ENCODE measurements at places on chromosomes 3 and 15. TPM values are rescaled to one million over a fixed set of nuclear protein-coding genes. Genes with fewer than 3 reads are reported as not detected.

Gene LRRC31
- total RNA-seq, result not detected

Gene DAZL
- total RNA-seq, result not detected

Gene CD86
- 2.2 TPM for total RNA-seq

Gene AADAC
- 83.7 TPM for total RNA-seq

Gene CADPS
- 16.1 TPM for total RNA-seq

Gene GOLGA8G
- total RNA-seq, result not detected

Gene APOD
- 73.7 TPM for total RNA-seq

Gene PKM
- total RNA-seq, result 98.6 TPM

Gene DUOX2
- 0.46 TPM for total RNA-seq

Gene CCDC39
- total RNA-seq, result not detected

Gene PLA2G4E
- total RNA-seq, result not detected

Gene ACP3
- total RNA-seq, result 4.5 TPM

Gene MEX3B
- 0.14 TPM for total RNA-seq

Gene PLA2G4D
- total RNA-seq, result not detected

Gene RASL12
- 0.28 TPM for total RNA-seq

Gene NPAP1
- 0.21 TPM for total RNA-seq

Gene EID1
- 27.2 TPM for total RNA-seq

Gene RARRES1
- 24.0 TPM for total RNA-seq

Gene GATM
- 939 TPM for total RNA-seq

Gene OR5H1
- not detected for total RNA-seq

Gene LRRC15
- not detected for total RNA-seq

Gene FBXO40
- not detected for total RNA-seq

Gene GXYLT2
- total RNA-seq, result 4.1 TPM

Gene LAMB2
- 77.9 TPM for total RNA-seq

Gene SLC22A13
- 0.43 TPM for total RNA-seq

Gene IQCF5
- not detected for total RNA-seq

Measured in pancreas (tissue), 10 donors.